ENCODE measurements at places on chromosomes 12 and 14. TPM values are rescaled to one million over a fixed set of nuclear protein-coding genes. Genes with fewer than 3 reads are reported as not detected.

Gene RERG
- total RNA-seq, result 10.6 TPM

Gene TMEM132D
- 0.20 TPM for total RNA-seq

Gene TOMM20L
- not detected for total RNA-seq

Gene KSR2
- 0.51 TPM for total RNA-seq

Gene BDKRB1
- total RNA-seq, result 0.23 TPM

Gene ALKBH1
- 11.7 TPM for total RNA-seq

Gene ITGB7
- 2.3 TPM for total RNA-seq

Gene RBP5
- total RNA-seq, result 1.9 TPM

Gene FITM1
- 0.48 TPM for total RNA-seq

Gene AKAP5
- 1.8 TPM for total RNA-seq

Gene CLEC4E
- 5.5 TPM for total RNA-seq

Gene PLEKHA5
- 26.6 TPM for total RNA-seq

Gene GCN1
- 93.6 TPM for total RNA-seq

Gene NT5DC3
- total RNA-seq, result 12.3 TPM

GRCh38 chr14:77579065-77579464, 37.4 kb downstream of the SPTLC2 start:
- H3K4me3 ChIP-seq, result no peak overlapping the region
- peaks cover 8% of the 10 kb centered on the region for H3K36me3 ChIP-seq
- no peak for DNase-seq

GRCh38 chr14:101187816-101188570, 284.5 kb upstream of the RTL1 start:
- DNase-seq, result no peak
- H3K4me1 ChIP-seq, result no peaks in the 10 kb centered on the region
- H3K27ac ChIP-seq, result no peak overlapping the region
- no peak overlapping the region for H3K4me3 ChIP-seq

DNA sequence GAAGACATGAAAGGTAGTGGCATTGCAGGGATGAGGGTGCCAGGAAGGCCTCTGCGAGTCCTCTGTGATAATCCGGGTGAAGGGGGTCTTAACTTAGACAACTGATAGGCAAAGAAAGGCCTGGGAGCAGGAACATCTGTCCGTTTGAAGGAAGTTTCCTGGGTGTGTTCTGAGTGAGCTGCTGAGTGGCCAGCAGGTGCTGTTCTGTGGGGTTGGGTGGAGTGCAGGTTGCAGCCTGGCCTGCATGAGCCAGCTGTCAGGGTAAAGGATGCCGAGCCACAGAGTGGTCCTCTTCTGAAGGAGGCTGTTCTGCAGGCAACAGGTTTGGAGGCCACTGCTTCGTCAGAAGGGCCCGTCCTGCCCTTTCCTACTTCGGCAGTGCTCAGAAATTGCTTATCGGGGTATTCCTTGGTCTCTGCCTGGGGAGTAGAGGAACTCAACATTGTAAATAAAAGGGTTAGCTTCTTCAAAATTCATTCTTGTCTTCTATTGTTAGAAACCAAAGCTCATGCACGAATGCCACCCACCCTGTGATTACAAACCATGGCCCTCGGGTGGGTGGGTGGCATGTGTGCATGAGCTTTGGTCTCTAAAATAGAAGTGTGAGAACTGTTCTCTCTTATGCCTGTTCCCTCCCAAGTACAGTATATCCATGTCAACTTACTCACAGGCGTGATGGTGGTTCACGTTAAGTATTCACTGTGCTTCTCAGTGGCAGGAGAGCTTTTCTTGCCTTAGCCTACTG, 118.9 kb downstream of the CHST11 start:
- H3K4me1 ChIP-seq, result no peaks in the 10 kb centered on the region
- no peak overlapping the region for H3K27ac ChIP-seq
- H3K36me3 ChIP-seq, result no peaks in the 10 kb centered on the region
- no peak for DNase-seq

GRCh38 chr12:68890701-68891113, 42.3 kb downstream of the CPM start:
- no peak overlapping the region for H3K4me3 ChIP-seq
- peaks cover 4% of the 10 kb centered on the region for H3K4me1 ChIP-seq
- no peaks in the 10 kb centered on the region for H3K36me3 ChIP-seq
- no peak for DNase-seq

GRCh38 chr12:53344487-53344823, 8.3 kb upstream of the SP7 start:
- peaks cover 15% of the 10 kb centered on the region for H3K4me1 ChIP-seq
- no peak overlapping the region for H3K27ac ChIP-seq

DNA sequence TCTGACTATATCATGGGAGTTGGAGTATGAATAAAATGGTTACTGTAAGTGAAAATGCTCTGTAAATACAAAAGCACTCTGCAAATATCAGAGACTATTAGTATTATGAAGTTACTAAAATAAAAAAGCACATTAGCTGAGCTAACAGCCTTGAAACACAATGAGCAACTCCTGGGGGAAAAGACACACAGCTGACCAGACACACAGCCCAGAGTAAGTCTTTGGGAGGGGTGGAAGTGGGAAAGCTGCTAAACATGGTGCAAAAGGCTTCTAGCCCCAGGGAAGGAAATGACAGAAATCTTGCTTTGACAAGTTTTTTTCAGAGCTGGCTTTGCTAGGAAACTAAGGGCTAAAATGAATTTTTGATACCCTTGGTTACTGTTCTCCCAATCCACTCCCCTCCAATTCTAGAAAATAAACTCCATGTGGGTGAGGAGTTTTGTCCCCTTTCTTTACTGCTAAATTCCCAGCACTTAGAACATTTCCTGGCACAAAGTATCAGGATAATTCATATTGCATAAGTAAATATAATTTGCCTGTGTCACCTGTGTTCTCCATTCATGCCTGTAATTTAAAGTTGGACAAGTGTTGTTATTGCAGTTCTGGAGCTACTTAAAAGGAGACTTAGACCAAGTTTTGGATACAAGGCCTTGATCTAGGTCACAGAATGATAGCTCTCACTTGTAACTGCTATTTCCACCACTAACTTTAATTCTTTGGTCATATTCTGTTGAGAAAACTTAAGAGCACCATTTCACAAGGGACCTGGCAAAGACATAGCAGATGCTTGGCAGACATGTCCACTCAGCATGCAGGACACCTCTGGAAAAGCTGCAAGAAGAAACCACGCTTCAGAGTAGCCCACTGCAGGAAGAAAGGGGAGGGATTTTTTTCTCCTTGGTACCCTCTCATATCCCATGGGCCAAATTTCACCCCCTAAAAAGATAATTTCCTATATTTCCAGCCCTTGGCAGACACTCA, 19.0 kb upstream of the RAB3IP start:
- no peaks in the 10 kb centered on the region for H3K36me3 ChIP-seq
- H3K4me1 ChIP-seq, result peaks cover 3% of the 10 kb centered on the region
- no peaks in the 10 kb centered on the region for H3K27me3 ChIP-seq
- no peak overlapping the region for H3K4me3 ChIP-seq

GRCh38 chr12:113267621-113268020, 46.4 kb downstream of the TPCN1 start:
- H3K36me3 ChIP-seq, result peaks cover 12% of the 10 kb centered on the region
- H3K27ac ChIP-seq, result no peak overlapping the region
- H3K27me3 ChIP-seq, result no peaks in the 10 kb centered on the region
- H3K4me3 ChIP-seq, result no peak overlapping the region
- DNase-seq, result no peak
- H3K4me1 ChIP-seq, result no peaks in the 10 kb centered on the region

- peak overlapping the region; percentile 39 for H3K27ac ChIP-seq
- peak; percentile 59 for DNase-seq
- peaks cover 12% of the 10 kb centered on the region for H3K4me1 ChIP-seq
- no peaks in the 10 kb centered on the region for H3K36me3 ChIP-seq
- H3K4me3 ChIP-seq, result no peak overlapping the region
These were observed 295.7 kb upstream of the PRKD1 start for GRCh38 chr14:30223385-30223785.

DNA sequence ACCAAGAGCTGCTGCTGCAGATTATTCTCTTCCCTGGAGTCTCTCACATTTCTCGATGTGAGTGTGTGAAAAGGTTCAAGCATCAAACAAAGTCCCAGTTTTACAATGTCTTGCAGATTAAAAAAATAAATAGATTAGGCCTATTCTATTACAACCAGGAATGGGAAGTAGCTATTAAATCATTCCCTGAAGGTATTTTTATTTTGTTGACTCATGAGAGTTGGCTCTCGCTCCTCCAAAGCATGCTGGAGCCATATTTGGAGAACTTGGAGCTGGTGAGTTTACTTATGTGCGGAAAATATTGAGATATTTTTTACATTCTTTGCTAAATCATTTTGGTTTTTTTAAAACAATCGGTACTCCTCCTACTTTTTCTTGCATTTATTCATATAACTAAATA, 572.3 kb downstream of the ETNK1 start:
- H3K4me1 ChIP-seq, result no peaks in the 10 kb centered on the region
- no peaks in the 10 kb centered on the region for H3K27me3 ChIP-seq
- H3K36me3 ChIP-seq, result no peaks in the 10 kb centered on the region
- H3K27ac ChIP-seq, result no peak overlapping the region

GRCh38 chr12:51839310-51839947, 9.1 kb downstream of the FIGNL2 start:
- H3K4me3 ChIP-seq, result no peak overlapping the region
- no peak overlapping the region for H3K27ac ChIP-seq
- DNase-seq, result no peak
- no peaks in the 10 kb centered on the region for H3K36me3 ChIP-seq
- no peaks in the 10 kb centered on the region for H3K27me3 ChIP-seq
- no peaks in the 10 kb centered on the region for H3K4me1 ChIP-seq

- DNase-seq, result no peak
- no peaks in the 10 kb centered on the region for H3K4me1 ChIP-seq
- H3K27ac ChIP-seq, result peak overlapping the region; percentile 88
- no peaks in the 10 kb centered on the region for H3K27me3 ChIP-seq
These were observed 9.4 kb downstream of the ANKRD9 start for GRCh38 chr14:102500158-102500662.

DNA sequence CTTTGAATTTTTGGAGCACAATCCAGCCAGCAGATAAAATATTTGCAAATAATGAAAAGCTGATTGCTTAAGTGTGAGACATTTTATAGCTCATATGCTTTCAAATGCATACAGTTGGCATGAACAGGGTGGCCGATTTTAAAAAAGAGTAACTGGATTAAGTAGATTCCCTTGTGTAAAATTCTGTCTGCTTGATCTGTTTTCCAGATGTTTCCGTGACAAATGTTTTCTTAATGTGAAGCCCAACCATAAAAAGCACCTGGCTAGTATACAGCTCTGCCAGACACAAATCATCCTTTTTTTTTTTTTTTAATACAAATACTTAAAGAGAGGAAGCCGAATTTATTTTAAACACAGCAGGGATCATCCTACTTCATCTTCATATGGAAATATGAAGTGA, 440.7 kb downstream of the CCER1 start:
- H3K4me1 ChIP-seq, result no peaks in the 10 kb centered on the region
- H3K27me3 ChIP-seq, result no peaks in the 10 kb centered on the region
- no peak overlapping the region for H3K27ac ChIP-seq
- peak; percentile 83 for DNase-seq
- no peaks in the 10 kb centered on the region for H3K36me3 ChIP-seq

- H3K4me1 ChIP-seq, result no peaks in the 10 kb centered on the region
- no peak for DNase-seq
- peaks cover 2% of the 10 kb centered on the region for H3K27me3 ChIP-seq
- H3K27ac ChIP-seq, result no peak overlapping the region
- H3K4me3 ChIP-seq, result no peak overlapping the region
These were observed 60.3 kb upstream of the SYT1 start for GRCh38 chr12:78804262-78804661.

DNA sequence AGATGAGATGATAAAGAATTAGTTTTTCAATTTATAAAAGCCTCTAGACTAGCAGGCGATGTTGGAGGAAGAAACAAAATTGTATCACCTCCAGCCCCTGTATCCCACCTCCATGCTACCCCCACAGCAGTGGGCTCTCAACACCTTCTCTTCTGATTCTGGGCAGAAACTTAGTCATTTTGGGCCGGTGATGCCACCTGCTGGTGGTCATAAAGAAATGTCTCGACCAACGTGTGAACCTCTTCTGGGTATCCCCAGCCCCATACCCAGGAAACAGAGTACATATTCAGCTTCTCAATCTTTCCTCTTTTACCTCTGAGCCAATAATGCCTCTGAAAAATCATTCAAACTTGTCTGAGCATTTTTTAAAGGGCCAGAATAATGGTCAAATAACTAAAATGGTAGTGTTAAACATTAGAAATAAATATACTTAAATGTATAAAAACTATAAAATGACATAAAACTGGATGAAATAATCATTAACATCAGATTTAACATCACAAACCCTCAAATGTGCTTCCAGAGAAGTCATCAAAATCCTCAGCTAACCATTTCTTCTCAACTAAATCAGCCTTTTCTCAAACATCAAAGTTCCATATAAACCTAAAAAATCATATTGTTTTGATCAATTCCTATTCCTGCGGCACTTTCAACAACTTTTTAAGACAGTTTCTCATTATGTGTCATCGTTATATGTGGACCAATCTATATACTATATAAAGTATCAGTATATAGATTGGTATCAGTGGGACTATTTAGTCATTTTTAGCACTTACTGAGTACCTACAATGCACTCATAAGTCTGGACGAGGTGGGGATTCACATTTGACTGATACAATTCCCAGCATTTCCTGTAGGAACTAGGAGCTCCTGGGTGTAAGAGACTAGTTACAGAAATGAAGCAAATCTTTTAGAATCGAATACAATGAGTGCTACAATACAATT, 69.4 kb downstream of the ATXN2 start:
- H3K4me3 ChIP-seq, result no peak overlapping the region
- peaks cover 7% of the 10 kb centered on the region for H3K36me3 ChIP-seq
- no peak overlapping the region for H3K27ac ChIP-seq
- peak; percentile 58 for DNase-seq
- H3K4me1 ChIP-seq, result no peaks in the 10 kb centered on the region
- no peaks in the 10 kb centered on the region for H3K27me3 ChIP-seq

DNA sequence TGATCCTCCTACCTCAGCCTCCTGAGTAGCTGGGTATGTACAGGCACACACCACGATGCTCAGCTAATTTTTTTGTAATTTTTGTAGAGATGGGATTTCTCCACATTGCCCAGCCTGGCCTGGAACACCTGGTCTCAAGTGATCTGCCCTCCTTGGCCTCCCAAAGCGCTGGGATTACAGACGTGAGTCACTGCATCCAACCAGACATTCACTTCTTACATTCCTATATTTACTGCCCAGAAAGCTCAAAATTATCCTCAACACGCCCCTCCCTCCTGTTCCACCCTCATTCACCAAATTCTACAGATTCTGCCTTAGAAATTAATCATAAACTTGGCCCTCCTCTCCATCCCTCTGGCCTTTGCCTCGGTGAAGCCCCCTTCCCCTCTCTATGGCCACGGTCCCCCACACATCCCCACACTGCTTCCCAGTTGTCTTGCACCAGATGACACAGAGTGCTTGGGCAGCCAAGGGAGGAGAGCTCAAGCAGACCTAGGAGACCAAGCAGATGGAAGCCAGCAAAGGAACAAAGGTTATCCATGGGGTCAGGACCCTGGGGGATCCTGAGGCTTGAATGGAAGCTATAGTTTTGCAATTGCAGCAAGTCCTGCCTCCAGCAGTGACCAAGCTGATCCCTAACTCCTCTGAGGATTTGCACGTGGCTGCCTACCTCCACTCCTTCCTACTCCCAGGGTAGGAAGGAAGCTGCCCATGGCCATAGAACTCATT, 213.2 kb upstream of the FOXN3 start:
- no peak for DNase-seq
- no peaks in the 10 kb centered on the region for H3K36me3 ChIP-seq
- no peak overlapping the region for H3K27ac ChIP-seq
- H3K4me3 ChIP-seq, result no peak overlapping the region

- H3K27me3 ChIP-seq, result no peaks in the 10 kb centered on the region
- no peak overlapping the region for H3K4me3 ChIP-seq
- H3K27ac ChIP-seq, result no peak overlapping the region
- DNase-seq, result peak; percentile 27
These were observed 4.2 kb downstream of the PLEKHG3 start for GRCh38 chr14:64708148-64709004.

GRCh38 chr12:93595351-93595750, 22.9 kb downstream of the SOCS2 start:
- H3K36me3 ChIP-seq, result no peaks in the 10 kb centered on the region
- H3K27ac ChIP-seq, result no peak overlapping the region
